NCI-H1105 treated with DMSO at 0.1 percent for 48 hours (cell line): ENCODE measurements at places on chromosomes 12 and 14.

GRCh38 chr14:69135133-69135532 is 17.8 kb downstream of the DCAF5 start:
- DNase-seq, result peak; percentile 58

GRCh38 chr12:40224439-40225291 is at the start of gene LRRK2:
LRRK2 (plus strand) TSS chr12:40224997; CDS start chr12:40225132, 135 bp downstream.
- peak; percentile 56 for DNase-seq

DNA sequence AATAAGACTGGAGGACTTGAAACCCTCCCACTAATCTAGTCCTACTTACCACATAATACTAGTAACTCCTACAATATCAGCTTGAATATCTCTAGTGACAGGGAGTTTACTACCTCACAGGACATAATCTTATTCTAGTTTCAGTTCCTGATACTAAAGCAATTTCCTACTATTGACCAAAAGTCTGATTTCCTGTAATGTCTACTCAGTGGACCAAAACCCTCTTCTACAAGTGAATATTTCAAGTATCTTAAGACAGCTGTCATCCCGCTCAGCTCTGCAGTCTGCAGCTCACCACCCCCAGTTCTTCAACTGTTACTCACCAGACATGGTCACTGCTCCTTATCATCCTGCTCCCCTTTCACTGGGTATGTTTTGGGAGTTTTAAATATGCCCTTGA is 70.8 kb upstream of the TMCC3 start:
- no peak for DNase-seq

- DNase-seq, result no peak
Observed at GRCh38 chr12:115149685-115150378, 465.9 kb upstream of the TBX3 start.

GRCh38 chr14:71362920-71363584 is 455.8 kb downstream of the PCNX1 start:
- DNase-seq, result no peak

DNA sequence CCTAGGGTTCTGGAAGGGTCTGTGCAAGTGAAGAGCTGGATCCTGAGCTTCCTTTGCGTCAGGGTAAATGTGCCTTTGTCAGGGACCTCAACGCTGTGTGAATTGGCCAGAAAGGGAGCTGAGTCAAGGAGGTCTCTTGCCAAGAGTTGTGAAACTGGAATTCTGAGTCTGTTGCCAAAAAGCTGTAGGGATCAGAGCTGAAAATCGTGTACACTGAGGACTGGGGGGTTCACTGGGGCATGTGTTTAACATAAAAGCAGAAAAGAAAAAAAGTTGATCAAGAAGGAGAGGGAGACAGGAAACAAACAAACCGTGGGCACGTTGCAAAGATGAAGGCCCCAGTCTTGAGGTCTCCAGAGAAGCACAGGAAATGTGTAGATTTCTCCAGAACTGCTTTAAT is 1081.5 kb downstream of the VRK1 start:
- no peak for DNase-seq

DNA sequence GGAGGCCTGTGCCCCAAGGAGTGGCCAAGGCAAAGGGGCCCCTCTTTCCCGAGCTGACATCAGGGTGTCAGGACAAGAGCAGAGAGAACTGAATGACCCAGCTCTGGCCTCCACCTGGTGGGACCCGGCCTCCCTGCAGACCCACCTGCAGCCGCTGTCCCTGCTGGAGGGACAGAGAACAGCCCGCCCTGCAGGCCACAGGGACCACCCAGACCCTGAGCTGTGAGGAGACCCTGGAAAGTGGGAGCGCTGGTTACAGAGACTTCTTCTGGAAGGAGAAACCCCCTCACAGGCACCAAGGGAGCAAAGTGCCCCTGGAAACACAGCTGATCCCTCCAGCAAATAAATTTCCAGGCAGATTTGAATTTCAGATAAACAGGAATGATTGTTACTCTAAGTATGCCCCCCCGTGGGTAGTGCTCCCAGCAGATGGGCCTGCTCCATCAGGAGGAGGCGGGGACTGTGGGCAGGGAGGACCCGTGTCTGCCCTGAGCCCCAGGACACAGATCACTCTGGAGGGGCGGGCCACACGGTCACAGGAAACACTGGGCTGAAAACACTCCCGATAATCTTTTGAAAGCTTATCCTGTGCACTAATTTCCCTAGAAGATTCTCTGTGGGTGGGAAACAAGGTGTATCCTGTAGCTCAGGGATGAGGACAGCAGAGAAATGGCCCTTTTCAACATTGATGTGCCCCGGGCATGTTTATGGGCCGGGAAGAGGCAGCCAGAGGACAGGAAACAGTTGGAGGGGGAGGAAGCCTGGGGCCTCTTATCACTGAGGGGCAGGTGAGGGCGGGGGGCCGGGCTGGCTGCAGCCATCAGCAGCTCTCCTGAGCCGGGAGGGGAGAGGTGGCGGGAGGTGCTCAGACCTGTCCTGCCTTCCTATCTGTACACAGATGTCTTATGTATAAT is 276.0 kb downstream of the ADGRD1 start:
- no peak for DNase-seq

DNA sequence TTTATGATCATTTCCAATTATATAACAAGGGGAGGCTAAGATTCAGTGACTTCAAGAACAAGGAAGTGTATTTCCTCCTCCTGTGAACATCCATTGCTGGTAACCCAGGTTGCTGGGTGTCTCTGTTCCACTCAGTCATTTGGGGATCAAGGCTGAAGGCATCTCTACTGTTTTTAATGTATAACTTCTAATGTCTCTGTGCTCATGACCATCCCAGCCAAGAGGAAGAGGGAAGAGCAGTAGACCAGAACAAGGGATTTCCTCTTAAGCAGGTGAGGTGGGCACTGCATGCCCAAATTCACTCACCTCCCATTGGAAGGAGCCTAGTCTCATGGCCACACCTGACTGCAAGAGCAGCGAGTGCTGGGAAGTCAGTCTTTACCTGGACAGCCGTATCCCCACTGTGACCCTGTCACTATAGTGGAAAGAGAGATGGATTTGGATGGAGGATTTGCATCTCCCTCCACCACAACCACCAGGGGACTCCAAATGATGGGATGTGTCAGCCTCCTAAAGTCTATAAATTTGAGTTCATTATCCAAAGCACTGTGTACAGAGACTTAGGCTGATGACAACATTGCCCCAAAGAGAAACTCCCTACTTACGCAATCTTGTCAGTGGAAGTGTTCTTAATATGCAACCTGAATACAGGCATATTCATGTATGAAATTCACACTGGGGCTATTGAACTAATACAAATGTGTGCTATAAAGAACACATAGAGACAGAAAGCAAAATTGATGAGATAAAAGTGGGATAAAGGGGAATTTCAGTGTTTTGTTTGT is 368.7 kb downstream of the TMEM132D start:
- no peak for DNase-seq

GRCh38 chr12:62886796-62887195 is 48.2 kb downstream of the PPM1H start:
- DNase-seq, result no peak

DNA sequence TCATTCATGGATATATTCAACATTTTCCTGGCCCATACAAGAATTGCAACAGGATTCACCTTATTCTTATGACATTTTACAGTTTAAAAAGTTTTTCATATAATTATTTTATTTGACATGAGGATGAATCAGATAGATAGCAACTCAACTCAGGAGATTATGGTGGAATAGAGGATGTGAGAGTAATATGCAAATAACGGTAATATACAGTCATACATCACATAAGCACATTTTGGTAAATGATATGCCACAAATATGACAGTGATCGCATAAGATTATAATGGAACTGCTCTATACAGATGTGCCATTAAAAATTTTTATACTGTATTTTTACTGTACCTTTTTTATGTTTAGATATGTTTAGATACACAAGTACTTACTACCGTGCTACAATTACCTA is 24.1 kb upstream of the CRADD start:
- DNase-seq, result no peak

DNA sequence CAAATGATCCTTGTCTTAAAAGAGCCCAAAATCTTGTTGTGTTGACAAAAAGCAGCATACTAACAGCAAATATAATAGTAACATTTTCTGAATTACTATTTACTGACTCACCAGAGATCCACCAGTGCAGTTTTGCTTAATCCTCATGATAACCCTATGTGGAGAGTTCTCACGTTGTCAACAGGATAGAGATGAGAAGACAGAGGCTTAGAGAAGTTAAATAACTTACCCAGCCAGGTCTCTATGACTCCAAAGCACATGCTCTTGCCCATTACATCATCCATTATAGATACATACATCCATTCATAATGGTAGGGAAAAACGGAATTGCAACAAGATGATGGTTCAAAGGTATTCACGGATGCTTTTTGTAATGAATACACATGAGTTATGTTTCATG is 111.9 kb downstream of the PAX9 start:
- DNase-seq, result no peak

DNA sequence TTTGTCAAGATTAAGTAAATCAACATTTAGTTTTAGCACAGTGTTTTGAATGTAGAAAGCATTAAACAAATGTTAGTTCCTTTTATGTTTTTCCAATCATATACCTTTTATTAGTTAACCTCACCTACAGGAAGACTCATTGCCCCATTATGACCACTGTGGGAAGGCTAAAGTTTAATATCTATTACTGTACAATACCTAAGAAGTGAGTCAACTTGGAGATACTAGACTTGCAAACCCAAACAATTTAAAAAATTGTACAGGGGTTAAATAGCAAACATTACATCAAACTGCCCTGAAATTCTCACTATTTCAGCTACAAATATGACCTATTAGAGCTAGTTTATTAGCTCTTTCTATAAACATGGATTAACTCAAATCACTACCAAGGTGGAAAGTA is 8.6 kb upstream of the G2E3 start:
- no peak for DNase-seq

GRCh38 chr12:102197789-102198188 is at the start of gene PMCH:
PMCH (minus strand) TSS chr12:102197833; CDS start chr12:102197770, 63 bp downstream.
- no peak for DNase-seq

GRCh38 chr14:105375635-105376057 is 22.7 kb upstream of the TEX22 start:
- no peak for DNase-seq

GRCh38 chr12:3527736-3528135 is 36.7 kb downstream of the PRMT8 start:
- DNase-seq, result no peak

GRCh38 chr12:91978143-91978542 is 167.5 kb downstream of the BTG1 start:
- no peak for DNase-seq

DNA sequence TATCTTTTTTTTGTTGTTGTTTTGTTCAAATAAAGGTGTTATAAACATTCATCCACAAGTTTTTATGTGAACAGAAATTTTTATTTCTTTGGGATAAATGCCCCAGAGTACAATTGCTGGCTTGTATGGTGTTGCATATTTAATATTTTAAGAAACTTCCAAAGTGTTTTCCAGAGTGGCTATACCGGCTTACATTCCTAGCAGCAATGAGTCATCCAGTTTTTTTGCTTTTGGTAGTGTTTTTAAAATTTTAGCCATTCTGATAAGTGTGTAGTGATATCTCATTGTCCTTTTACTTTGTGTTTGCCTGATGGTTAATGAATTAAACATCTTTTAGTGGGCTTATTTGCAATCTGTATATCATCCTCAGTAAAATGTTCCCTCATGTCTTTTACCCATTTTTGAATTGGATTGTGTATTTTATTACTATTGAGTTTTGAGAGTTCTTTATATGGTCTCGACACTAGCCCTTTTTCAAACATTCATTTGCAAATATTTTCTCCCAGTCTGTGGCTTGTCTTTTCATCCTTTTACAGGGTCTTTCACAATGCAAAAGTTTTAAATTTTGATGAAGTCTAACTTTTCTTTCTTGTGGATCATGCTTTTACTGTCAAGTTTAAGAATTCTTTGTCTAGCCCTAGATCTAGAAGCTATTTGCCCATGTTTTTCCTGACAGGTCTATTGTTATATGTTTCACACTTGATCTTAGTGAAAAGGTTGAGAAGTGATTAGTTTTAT is 29.5 kb downstream of the PPP4R4 start:
- no peak for DNase-seq

- DNase-seq, result no peak
Observed at GRCh38 chr14:32312010-32312331, 17.1 kb upstream of the AKAP6 start.

GRCh38 chr14:57470909-57471308 is 22.7 kb downstream of the CCDC198 start:
- no peak for DNase-seq

DNA sequence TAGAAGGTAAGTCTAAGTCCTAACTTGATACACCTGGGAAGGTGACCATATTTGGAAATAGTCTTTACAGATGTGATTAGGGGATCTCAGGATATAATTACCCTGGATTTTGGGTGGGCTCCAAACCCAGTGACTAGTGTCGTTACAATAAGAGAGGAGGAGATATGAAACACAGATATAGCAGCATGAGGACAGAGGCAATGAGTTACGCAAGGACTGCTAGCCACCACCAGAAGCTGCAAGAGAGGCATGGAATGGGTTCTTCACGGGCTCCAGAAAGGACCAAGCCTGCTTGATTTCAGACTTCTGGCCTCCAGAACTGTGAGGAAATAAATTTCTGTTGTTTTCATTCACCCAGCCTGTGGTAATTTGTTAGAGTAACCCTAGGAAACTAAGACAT is 28.6 kb downstream of the FGFR1OP2 start:
- DNase-seq, result no peak

- no peak for DNase-seq
Observed at GRCh38 chr14:77491056-77491455, 7.6 kb downstream of the ISM2 start.

DNA sequence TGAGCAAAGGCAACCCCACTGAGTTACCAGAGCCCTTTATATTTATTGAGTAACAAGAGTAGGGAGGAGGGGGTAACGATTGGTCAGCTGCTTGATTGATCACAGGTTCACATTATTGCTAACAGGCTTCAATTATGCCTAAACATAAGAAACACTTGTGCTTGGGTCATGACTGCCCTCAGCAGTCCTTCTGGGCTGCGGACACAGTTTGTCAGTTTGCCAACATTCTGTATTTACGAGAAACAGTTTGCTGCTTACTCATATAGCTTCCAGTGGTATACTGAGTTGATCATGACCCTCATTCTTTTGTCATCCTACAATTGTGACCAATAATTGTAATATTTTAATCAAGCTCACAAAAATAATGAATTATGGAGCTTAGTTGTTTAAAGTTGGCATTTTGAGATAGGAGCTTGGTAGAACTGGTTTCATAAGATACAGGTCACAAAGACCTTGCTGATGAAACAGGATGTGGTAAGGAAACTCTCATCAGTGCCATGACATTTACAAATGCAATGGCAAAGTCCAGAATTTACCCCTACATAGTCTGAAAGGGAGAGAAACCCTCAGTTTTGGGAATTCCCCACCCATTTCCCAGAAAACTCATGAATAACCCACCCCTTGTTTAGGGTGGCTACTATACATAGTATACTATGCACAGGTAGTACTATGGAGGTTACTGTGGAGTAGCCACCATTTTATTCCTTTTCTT is 1421.0 kb upstream of the FLRT2 start:
- no peak for DNase-seq

GRCh38 chr12:67069451-67070306 is 199.5 kb upstream of the CAND1 start:
- DNase-seq, result peak; percentile 57
